NCI-H146 (cell line): ENCODE measurements at places on chromosomes 3 and 15.

GRCh38 chr15:90106522-90107117 lies 4.4 kb upstream of the IDH2 start:
- peak; percentile 48 for DNase-seq

GRCh38 chr3:11434017-11434526 lies 161.9 kb downstream of the ATG7 start:
- no peak for DNase-seq

DNA sequence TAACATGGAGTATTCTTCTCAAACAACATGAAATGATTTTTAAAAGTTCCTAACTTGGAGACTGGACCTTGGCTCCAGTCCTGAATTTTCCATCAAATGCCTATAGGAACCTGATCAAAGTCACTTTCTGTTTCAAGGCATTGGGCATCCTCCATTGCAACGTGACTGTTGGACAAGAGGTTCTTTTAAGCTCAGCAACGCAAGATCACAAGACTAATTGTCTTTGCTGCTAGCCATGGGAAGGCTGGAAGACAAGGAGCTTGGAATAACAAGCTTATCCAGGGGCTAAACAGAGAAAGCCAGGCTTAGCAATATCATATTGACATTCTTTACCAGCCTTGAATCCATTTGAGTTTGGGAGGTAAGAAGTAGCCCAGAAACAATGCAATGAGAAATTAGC lies 48.3 kb downstream of the SST start:
- no peak for DNase-seq

DNA sequence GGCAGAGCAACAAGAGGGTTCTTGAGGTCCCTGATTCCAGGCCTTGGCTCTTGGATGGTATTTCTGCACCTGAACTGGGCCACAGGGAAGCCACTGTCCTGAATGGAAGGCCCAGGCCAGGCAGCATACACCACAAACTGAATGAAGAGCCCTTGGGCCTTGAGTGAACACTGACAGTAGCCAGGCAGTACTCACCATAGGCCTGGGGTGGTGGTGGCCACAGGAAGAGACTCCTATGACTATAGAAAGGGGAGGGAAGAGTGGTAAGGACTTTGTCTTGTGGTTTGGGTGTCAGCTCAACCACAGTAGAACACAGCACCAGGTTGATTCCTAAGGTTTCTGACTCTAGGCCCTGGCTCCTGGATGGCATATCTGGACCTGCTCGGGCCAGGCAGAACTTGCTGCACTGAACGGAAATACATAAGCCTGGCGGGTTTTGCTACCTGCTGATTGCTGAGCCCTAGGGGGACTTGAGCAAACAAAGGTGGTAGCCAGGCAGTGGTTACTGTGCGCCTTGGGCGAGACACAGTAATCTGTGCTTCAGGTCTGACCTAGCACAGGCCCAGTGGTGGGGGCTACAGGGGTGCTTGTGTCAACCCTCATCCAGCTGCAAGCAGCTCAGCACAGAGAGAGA lies 241.4 kb downstream of the ISL2 start:
- no peak for DNase-seq

GRCh38 chr15:89857673-89858072 lies 36.1 kb downstream of the AP3S2 start:
- no peak for DNase-seq
